ENCODE measurements at places on chromosomes 5 and 9.
A peak's percentile ranks its signal among the peaks of the same experiment; 100 is the strongest.

DNA sequence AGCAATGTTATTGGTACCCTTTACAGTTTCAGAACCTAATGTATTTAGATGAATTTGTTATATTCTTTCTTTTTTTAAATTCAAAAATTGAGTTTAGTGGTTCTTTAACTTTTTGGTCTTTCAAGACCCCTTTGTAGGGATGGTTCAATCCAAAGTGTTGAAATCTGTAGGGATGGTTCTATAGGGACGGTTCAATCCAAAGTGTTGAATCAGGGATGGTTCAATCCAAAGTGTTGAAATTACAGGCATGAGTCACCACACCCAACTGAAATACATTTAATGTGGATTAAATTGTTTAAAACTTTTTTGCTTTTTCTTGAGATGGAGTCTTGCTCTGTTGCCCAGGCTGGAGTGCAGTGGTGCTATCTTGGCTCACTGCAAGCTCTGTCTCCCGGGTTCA lies 30.6 kb downstream of the SNX2 start:
- DNase-seq: no peak

DNA sequence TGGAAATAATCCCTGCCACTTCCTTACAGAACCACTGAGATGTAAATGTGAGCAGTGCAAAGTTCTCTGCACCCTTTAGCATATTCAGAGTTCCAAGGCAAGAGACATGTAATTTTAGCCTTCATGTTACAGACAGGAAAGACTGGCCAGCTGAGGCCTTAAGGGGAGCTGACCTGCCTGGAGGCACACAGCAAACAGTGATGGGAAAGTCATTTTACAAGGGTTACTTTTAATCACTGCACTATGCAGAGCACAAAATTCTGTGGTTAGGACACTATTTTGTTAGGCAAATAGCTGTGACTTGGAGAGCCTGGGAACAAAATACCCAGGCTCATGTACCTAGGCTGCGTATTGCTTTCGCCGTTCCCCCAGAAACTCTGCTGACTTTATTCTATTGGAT lies 30.2 kb upstream of the TNIP1 start:
- no peak for DNase-seq

DNA sequence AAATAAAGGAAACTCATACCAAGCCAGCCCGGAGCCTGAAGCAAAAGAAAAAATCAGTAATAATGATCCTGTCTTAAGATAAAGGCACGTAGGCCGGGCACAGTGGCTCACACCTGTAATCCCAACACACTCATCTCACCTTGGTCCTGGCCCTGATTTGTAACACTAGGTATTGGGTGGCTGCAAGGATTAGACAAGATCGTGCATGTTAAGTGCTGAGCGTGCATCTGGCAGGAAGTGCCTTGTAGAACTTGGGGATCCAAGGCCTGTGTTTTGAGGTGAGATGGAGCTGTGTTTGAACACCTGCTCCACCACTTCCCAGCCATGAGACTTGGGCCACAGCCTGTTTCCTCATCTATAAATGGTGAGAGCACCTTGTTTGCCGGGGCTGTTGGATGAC lies 41.5 kb downstream of the SPRY4 start:
- DNase-seq: no peak

DNA sequence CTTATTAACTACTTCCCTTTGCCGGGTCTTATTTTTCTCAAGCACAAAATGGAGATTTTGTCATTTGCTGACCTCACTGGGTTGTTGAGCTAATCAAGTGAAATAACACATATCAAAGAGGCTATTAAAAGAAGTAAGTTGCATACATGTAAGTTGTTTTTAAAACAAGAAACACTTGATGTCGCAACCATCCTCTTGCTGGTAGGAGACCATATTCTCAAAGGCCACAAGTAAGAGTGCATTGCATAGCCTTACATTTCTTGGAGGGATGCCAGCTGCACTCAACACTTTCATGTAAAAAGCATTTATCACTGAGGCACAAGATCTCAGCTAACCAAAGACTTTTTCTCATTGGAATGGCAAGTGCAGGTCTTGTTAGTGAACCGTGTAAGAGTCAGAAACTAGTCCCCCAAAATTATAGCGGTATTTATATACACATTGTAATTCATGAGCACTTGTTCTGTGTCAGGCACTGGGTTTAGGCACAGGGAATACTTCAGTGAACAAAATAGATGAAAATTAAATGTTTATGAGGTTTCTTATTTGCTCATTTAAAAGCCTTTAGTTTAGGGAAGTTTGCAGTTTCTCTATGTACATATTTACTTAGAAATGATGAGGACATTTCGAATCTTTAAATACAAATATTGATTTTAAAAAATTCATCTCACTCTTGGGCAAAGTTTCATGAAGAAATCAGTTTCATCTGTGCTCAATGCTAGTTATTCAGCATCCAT lies 72.0 kb downstream of the ZFAND5 start:
- no peak for DNase-seq

- DNase-seq: no peak
Observed at GRCh38 chr5:104146652-104147051, 584.1 kb upstream of the NUDT12 start.

GRCh38 chr9:91681461-91682305 lies 258.1 kb upstream of the NFIL3 start:
- DNase-seq: no peak

DNA sequence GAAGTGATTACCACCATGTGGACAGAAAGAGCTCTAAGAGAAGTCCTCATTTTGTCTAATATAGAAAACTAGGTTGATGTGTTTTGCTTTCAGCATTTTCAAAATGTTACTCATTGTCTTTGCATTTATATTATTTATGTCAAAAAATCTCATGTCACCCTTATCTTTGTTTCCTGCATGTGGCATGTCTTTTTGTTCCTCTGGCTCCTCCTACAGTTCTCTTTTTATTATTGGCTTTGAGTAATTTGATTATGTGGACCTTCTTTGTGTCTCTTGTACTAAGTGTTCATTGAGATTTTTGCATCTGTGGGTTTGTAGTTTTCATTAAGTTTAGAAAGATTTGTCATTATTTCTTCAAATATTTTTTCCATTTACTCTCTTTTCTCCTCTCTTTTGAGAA lies 58.8 kb downstream of the GNG10 start:
- no peak for DNase-seq

DNA sequence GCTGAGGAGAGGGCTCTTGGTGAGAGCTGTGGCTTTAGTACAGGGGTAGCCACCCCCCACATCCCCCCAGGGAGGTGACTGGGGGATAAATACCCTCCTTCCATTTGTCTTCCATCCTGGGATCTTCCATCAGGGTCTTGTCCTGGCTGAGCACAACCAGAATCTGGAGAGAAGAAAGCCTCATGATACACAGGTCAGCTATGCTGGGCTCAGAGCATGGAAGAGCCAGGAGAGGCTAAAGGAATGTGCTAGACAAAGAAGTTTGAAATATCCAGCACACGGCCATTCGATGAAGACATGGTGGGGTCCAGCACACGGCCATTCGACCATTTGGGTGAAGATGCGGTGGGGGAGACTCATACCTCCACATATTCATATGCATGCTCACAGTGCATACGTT lies 30.0 kb downstream of the ROPN1L start:
- no peak for DNase-seq

DNA sequence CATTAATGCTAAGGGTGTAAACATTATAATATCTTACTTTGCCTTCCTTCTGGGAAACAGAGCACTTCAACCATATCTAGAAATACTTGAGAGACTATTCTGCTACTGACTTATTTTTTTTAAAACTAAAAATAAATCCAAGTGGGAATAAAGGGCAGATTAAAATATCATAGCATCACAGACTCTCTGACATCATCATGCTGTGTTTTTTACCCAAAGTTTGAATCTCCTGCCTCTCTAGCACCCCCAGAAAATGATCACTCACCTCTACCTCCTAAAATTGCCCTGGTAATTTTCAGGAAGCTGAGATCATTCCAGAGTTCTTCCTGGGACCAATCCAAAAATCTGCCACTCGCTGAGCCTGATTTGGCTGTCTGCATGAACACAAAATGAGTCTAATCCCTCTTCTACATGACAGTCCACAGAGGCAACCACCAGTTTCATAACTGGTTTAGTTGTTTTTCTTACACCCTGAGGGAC lies 813.8 kb upstream of the DMAC1 start:
- no peak for DNase-seq

DNA sequence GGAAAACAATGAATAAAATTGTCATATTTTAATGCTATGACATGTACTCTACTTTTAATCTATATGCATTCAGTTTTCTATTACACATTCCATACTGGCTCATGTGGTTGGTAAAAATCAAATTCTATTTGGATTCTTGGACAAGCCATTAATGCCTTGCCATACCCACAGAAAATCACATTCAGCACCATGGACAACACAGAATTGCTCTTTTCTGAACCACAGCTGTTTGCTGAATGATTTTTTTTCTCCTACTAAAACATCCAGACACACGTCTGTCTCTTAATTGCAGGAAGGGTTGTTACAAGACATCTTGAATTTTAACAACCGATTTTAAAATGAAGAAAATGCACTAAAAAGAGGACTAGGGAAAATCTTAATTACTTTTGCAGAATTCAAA lies 675.6 kb downstream of the BRINP1 start:
- no peak for DNase-seq

DNA sequence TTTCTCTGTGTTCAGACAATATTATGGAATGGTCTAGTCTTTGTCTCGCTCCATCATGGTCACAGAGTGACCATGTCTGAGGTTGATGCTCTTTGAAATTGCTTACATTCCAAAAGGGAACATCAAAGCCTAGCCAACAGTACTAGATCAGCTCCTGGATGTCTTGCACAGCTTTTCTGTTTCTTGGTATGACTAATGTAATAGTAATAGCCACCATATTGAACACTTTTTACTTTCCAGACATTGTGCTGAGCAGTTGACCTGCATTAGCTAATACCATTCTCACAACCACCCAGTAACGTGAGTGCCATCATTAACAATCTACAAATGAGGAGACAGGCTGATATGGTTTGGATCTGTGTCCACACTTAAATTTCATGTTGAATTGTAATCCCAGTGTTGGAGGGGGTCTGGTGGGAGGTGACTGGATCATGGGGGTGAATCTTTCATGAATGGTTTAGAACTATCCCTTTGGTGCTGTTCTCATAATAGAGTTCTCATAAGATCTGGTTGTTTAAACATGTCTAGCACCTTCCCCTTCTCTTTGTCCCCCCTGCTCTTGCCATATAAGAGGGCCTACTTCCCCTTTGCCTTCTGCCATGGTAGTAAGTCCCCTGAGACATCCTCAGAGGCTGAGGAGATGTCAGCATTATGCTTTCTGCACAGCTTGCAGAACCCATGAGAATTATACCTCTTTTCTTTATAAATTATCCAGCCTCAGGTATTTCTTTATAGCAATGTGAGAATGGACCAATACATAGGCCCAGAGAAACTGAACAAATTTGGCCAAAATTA lies 577.5 kb upstream of the CLINT1 start:
- DNase-seq: no peak

DNA sequence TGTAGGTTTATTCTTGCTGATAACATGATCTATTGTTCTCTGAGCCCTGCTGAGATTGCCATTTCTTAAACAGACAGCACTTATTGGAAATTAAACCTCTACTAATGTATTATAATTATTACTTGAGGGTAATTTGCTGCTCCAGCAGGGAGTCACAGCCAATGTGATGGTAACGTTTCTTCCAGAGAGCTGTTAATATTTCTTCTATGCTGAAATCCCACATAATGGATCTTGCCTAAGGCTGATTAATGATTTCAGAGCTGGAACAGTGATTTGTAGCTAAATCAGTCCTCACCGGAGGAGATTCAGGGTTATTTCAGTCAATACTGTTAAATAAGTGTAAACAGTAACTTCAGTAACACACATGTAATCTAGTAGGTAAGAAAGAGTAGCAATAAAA lies 170.1 kb downstream of the CDH12 start:
- peak; percentile 94 for DNase-seq
